Occipital lobe (tissue), 3 donors: ENCODE measurements at places on chromosomes 4 and X. TPM values are rescaled to one million over a fixed set of nuclear protein-coding genes. Genes with fewer than 3 reads are reported as not detected.

The FAM236D gene
- total RNA-seq: not detected

The CPE gene
- 347 TPM for total RNA-seq

The HOPX gene
- total RNA-seq: 79.2 TPM

The ADH1A gene
- total RNA-seq: not detected

The IQSEC2 gene
- total RNA-seq: 8.6 TPM

The IL2RG gene
- not detected for total RNA-seq

The SMARCA1 gene
- total RNA-seq: 78.0 TPM

DNA sequence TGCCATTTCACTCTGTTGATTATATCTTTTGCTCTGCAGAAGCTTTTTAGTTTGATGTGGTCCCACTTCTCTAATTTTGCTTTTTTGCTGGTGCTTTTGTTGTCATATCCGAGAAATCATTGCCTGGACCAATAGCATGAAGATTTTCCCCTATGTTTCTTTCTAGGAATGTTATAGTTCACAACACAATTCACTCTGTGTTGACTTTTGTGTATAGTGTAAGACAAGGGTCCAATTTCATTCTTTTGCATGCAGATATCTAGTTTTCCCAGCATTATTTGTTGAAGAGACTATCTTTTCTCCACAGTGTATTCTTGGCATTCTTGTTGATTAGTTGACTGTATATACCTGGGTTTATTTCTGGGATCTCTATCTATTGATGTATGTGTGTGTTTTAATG, 8.3 kb upstream of the CPE start:
- no peak for DNase-seq

GRCh38 chr4:106201373-106201772, 114.6 kb downstream of the TBCK start:
- DNase-seq: no peak

GRCh38 chrX:107355533-107355932, 93.9 kb upstream of the FRMPD3 start:
- no peak for DNase-seq

DNA sequence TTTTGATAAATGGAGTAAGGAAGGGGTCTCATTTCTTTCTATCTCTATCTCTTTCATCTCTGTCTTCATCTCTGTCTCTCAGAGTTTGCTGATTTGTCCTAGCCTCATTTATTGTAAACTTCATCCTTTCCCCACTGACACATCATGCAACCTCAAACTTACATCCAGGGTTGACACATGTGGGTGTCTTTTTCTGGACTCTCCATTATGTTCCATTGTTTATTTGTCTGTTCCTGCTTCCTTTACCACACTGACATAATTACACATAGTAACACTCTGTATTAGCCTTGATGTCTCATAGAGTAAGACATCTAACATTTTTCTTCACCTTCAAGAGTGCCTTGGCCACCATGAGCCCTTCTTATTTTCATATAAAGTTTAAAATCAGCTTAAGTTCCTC, 8.1 kb upstream of the SRD5A3 start:
- no peak for DNase-seq

DNA sequence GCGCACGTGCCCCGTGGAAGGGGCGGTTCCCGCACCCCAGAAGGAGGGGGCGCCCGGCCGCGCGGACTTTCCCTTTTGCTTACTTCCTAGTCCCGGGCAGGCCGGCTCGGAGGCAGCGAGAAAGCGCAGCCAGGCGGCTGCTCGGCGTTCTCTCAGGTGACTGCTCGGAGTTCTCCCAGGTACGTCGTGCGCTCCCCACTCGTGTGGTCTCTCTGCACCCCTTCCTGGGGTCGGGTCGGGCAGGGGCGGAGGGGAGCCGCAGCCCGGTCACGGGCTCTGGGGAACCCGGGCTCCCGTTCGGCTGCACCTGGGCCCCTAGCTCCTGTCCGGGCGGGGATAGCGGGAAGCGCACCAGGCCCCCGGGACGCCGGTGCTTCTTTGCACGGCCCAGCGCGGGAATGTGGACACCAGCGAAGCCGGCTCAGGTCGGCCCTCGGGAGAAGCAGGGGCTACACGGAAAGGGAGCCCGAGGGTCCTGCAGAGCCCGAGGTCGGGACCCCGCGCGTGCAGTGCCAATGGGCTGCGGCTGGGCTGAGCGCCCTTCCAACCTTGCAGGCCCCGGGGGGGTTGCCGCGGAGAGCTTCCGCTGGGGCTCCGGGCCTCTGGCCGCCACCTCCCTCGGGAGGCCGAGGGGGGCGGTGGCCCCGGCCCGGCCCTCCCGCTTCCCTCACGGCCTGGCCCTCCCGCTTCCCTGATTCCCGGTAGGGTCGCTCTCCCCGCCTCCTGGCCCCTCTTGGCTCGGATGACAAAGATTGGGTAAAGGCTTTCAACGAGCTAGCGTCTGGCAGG, at the start of gene TLR2:
TSS of gene TLR2 (plus strand) at position 99 of the 789 bp plus-strand sequence. CDS start 18,628 bp downstream, outside the sequence.
- no peak for DNase-seq

DNA sequence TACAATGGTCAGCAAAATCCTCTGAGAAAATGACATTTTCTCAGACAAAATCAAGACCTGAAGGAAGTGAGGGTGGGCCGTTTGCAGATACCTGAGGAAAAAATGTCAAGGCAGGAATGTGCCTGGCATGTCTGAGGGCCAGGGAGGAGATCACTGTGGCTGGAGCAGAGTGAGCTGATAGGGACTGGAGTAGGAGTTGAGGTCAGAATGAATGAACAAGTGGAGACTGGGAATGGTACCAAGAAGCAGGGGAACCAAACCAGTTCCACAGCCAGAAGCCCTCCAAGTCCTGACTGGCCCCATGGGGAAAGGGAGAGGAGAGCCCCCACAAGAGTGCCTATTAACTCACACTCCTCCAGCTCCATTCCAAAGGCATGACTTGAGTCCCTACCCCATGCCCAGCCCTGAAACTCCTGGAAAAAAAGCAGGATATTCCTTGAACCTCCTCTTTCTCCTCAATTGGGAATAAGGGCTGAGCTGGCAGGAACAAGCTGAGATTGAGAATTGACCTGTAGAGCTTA, 41.5 kb downstream of the STEEP1 start:
- no peak for DNase-seq

- DNase-seq: no peak
Measured at GRCh38 chrX:8879750-8880149, 78.6 kb upstream of the FAM9A start.

DNA sequence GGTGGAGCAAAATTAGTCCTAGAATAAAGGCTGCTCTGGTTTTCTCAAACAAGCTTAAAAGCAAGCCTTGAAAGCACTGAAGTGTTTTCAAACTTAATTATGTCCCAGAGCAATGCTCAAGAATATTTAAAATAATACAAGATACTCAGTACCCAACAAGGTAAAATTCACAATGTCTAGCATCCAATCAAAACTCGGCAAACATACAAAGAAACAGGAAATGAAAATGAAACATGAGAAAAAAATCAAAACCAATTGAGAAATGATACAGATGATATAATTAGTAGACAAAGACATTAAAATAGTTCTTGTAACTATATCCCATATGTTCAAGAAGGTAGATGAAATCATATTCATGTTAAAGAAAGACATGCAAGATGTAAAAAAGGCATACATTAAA, 45.0 kb upstream of the MAML3 start:
- DNase-seq: no peak

DNA sequence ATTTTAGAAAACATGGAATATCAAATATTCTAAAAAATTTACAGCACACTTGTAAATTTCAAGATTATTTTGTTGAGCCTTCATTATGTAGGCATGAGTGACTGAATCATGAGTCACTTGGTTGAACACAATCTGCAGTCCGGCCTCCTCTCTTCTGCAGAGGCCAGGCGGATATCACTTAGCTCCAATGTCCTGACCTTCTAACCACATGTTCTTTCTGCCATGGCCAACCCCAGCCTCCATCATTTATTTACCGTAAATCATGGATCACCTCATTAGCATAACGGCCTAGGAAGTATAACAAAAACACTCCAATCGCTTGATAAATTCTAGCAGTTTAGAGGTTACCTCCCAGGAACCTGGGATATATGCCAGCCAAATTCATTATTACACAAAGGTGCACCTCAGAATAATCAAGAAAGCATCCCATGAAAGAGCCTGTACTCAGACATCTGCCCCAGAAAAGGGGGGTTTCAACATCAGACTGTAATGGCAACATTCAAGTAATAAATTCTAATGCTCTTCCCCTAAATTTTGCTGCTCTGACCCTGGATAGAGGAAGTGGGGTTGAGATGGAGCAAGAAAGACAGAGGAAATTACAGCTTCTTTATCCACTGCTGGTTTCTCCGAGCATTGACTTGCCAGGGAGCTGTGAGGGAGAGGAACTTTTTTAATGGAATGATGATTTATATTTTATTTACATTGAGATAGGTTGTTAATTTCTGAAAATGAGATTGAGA, 2153.6 kb upstream of the AGA start:
- no peak for DNase-seq

DNA sequence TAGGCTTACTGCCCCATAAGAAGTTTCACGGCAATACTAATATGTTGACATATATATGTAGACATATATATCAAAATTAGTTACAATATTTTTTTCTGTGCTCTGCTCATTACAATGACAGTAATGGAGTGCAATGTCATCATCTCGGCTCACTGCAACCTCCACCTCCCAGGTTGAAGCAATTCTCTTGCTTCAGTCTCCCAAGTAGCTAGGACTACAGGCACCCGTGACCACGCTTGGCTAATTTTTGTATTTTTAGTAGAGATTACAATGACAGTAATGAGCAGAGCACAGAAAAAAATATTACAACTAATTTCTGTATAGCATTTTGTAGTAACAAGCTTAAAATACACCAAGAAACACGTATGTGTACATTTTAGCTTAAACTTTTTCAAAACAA, 7.6 kb downstream of the EIF4E start:
- DNase-seq: no peak

- DNase-seq: no peak
Measured at GRCh38 chrX:20455001-20455400, 188.3 kb upstream of the RPS6KA3 start.

DNA sequence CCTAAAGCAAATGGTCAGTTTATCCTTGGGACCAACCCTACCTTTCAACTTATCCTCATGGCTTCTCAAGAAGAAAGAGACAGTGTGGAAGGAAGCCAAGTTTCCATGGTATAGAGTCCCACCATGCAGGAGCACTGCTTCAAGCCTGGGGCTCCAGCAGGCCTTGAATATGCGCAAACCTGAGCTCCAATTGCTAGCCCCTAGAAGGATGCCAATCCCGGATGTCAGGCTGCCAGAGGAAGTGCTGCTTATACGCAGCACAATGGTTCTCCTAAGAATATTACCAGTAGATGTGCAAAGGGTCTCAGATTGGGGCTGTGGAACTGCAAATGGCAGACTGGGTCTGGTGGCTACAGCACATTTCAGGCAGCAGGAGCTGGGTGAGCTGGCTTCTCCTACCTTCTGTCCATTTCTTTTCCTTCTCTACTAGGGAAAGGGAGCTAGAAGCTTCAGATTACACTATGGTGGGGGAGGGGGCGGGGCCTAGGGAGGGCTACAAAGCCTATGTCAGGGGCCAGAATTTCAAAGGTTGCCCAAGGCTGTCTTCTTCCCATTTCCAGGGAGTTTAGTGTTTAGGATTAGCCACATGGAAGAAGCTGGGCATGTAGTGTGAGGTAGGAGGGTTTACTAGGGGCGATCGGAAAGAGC, 40.7 kb upstream of the CITED1 start:
- DNase-seq: no peak

DNA sequence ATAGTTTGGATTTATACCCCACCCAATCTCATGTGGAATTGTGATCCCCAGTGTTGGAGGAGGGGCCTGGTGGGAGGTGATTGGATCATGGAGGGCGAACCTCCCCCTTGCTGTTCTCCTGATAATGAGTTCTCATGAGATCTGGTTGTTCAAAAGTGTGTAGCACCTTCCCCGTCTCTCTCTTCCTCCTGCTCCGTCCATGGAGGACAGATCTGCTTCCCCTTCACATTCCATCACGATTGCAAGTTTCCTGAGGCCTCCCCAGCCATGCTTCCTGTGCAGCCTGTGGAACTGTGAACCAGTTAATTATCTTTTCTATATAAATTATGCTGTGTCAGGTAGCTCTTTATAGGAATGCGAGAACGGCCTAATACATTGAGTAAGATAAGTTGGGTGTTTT, 518.8 kb upstream of the LCORL start:
- DNase-seq: no peak

- no peak for DNase-seq
Measured at GRCh38 chrX:19225909-19226308, 103.6 kb upstream of the ADGRG2 start.

- no peak for DNase-seq
Measured at GRCh38 chr4:139007640-139008039, 7.9 kb upstream of the NOCT start.

- no peak for DNase-seq
Measured at GRCh38 chrX:49303346-49303745, at the start of gene GAGE10. Gene GAGE10 (plus strand): TSS chrX:49303646. CDS start chrX:49304860, 1,214 bp downstream.

GRCh38 chrX:46234775-46235174, 310.4 kb downstream of the ZNF674 start:
- DNase-seq: no peak

- DNase-seq: no peak
Measured at GRCh38 chrX:45229348-45229747, 28.7 kb upstream of the DIPK2B start.
